ENCODE measurements at places on chromosomes 5 and 9. TPM values are rescaled to one million over a fixed set of nuclear protein-coding genes. Genes with fewer than 3 reads are reported as not detected.
A peak's percentile ranks its signal among the peaks of the same experiment; 100 is the strongest.

DNA sequence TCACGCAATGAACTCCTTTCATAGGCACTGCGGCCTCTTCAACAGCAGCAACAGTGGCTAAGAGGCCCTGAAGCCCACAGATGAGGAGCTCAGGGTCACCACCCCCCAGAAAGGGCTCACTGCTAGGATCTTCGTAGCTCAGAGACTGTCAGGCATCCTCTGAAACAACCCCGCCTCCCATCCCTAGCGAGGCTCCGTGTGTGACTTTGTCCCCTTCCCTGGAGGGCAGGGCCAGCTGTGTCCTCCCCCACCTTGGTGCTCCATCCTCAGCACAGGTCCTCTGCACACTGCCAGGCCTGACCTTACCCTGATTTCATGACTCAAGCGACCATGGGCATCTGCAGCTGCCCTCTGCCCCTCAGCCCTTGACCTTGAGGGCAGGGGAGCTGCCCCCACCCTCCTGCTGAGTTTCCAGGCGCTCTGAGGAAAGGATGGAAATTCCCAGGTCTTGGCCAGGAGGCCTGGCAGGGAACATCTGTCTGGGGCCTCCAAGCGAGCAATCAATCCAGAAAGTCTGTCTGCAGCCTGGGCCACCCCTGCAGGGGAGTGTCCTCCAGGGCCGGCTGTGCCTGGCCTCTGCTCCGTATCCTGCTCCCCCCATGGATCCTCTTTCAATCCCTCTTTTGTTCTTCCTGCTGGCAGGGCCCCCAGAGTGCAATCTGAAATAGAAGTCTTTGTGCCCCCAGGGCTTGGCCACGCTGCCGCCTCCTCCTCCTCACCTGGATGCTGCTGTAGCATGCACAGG, 6.8 kb upstream of the IRX4 start:
- DNase-seq: no peak

The SPEF2 gene
- polyA plus RNA-seq: not detected

The PCDHA12 gene
- polyA plus RNA-seq: not detected

The IL7R gene
- 0.37 TPM for polyA plus RNA-seq

GRCh38 chr5:54703565-54704255, 186.2 kb downstream of the SNX18 start:
- no peak for DNase-seq

The KIAA1191 gene
- 54.8 TPM for polyA plus RNA-seq

The MCIDAS gene
- polyA plus RNA-seq: not detected

DNA sequence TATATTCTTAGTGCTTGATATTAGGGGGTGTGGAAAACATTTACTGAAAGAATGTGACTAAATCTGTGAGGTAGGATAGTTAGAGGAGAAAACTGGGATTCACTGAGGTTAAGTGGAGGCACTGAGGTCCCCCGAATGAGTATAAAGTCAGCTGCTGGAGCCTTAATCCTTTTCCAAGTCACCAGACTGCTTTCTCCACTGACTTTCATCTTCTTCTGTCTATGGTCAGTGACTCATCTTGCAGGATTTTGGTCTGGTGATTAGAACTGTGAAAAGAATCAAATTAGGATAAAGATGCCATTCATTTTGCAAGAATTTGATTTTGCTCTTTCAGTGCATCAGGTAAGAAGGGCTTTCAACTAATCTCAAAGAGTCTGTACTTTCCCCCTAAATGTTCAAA, 89.3 kb upstream of the ALDH1A1 start:
- DNase-seq: no peak

DNA sequence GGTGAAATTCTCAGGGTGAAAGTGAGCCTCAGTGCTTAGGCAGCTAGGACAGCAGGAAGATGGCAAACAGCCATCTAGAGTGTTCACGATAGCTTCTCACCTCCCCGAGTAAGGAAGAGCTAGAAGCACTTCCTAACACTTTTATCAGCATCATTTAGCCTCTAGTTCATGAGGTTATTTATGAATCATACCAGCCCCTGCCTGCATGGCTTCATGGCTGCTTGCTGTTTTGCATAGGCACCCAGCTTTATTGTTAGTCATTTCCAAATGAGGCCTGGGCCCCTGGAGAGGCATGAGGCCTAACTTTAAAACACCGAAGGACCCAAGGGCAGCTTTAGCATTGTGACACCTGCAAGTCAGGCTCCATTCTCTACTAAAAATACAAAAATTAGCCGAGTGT, 134.9 kb upstream of the PANK3 start:
- no peak for DNase-seq

The MEIKIN gene
- not detected for polyA plus RNA-seq

The LRRTM2 gene
- polyA plus RNA-seq: 0.12 TPM

DNA sequence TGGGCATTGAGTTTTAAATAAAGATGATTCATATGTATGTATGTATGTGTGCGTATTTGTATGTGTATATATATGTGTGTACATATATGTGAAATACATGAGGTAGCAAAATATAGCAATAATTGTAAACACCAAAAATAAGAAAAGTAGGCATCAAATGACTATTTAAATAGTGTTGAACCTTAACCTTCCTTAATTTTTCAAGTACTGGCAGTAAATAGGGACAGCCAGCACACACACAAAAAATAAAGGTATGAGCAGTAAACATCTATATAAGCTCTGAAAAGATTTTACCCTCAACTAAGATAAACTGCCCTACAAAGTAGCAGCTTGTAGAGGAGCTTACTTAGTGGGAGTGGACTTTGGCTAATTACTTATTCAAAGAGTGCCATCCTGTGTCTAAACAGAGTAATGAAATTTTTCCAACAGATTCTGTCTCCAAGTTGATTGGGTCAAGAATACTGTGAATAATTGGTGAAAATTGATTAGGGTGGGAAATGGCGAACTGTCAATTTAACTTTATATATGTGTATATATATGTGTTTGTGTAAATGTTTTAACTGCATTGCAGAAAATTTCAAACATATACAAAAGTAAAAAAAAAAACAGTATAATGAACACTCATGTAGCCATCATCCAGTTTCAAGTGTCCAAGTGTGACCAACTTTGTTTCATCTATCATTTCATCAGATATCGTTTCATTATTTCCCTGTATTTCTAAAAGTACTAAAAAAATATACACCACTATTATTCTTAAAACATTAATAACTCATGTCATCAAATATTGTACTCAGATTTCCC, 2.0 kb upstream of the ADAMTS6 start:
- DNase-seq: peak; percentile 31

The EPB41L4A gene
- 4.7 TPM for polyA plus RNA-seq

The IFNA1 gene
- polyA plus RNA-seq: not detected

The GDNF gene
- not detected for polyA plus RNA-seq
